Activated naive CD8-positive, alpha-beta T cell treated with anti-CD3 and anti-CD28 coated beads, Interleukin-2, amount 10 ng/mL, durations not matched to agents 7 days and 5 days (primary cell): ENCODE measurements at places on chromosomes 5 and 9. TPM values are rescaled to one million over a fixed set of nuclear protein-coding genes. Genes with fewer than 3 reads are reported as not detected.

DNA sequence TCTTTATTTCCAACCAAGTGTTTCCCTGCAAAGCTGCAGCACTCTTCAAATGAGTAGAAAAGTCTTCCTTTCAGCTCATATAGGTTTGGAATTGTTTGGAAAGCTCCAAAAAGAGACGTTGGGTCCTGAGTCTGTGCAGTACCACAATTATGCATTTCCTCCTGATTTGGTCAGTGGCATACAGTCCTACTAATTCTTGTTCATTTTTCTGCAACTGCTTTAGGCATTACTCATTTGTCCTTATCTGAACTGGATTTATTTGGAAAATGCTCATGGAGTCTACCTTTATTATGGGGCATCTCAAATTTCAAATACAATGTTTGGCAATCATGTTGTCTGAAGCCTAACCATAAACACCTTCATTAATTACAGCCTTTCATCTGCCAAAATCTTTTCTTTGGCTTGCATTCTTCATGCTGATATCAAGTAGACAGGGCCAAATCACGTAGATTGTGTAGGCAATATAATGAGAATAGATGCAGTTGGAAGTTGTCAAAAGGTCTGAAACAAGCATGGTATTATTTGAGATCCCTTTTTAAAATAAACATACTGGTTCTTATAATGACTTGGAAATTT lies 232.8 kb downstream of the TLE1 start:
- no peak for DNase-seq

- DNase-seq, result no peak
Measured at GRCh38 chr5:40428126-40428525, 251.6 kb upstream of the PTGER4 start.

GRCh38 chr9:81411961-81412360 lies 277.4 kb downstream of the TLE1 start:
- DNase-seq, result no peak

Gene NANS
- total RNA-seq, result 31.1 TPM

Gene DRD1
- not detected for total RNA-seq

Gene ESM1
- 1.1 TPM for total RNA-seq

Gene RLN1
- 2.2 TPM for total RNA-seq

Gene CATSPER3
- total RNA-seq, result 0.44 TPM
